ENCODE measurements at places on chromosomes 6 and 20. TPM values are rescaled to one million over a fixed set of nuclear protein-coding genes. Genes with fewer than 3 reads are reported as not detected.

The TMEM74B gene
- total RNA-seq: not detected

DNA sequence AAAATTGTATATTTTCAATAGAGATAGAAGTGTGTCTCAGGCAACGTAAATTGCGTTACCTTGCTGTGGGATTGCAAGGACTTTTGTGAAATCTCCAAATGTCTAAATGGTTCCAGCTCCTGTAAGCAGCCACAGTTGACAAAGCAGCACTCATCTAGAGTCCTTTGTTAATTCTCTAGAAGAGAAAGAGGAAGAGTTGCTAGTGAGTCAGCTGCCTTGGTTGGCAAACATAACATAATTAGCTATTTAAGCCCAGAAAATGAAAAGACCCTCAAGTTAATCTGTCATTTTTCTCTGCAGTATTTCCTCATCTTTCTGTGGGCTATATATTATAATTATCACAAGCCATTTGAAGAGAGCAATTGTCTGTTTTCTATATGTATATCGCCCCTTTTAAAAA, 66.4 kb upstream of the FABP7 start:
- DNase-seq: peak; percentile 13

- no peak for DNase-seq
Measured at GRCh38 chr6:36703081-36703606, 5.5 kb downstream of the RAB44 start.

DNA sequence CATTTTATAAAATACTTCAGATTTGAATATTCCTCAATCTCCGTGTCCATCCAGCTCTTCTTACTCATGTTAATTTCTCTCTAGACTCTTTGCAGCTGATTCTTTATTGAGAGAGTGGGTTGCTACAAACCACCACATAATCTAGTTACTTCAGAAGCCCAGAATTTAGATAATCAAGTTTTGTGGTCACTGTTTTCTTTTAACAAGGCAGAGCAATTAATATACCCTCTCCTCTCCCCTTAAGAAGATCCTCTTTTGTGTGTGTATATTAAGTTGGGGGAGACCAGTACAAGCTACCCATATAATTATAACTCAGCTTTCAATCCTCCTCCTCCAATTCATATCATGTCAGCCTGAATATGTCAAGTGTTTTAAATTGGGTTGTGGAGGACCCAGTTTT, 95.1 kb downstream of the IRAK1BP1 start:
- no peak for DNase-seq

- DNase-seq: no peak
Measured at GRCh38 chr6:147867433-147868226, 359.1 kb downstream of the SAMD5 start.

GRCh38 chr6:37699138-37699766, 1.6 kb upstream of the MDGA1 start:
- DNase-seq: no peak

DNA sequence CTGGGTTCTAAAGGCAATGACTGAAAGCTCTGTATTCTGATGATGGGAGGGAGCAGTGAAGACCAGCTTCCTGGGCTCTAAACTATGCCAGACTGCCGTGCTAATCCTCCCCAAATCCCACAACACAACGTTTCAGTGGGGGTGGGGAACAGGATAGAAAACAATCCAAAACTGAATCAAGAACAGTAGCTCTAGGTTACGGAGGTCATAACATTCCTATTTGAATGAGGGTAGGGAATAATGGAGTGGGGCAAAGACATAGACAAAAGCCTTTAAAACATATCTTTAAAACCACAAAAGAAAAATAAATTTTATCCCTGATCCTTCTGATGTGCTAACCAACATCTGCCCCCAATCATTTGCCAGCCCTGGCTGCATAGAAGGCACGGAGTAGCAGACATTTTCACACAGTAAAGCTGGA, 7.8 kb downstream of the USP49 start:
- DNase-seq: no peak
